HT1080 (cell line): ENCODE measurements at places on chromosomes 1 and 21. TPM values are rescaled to one million over a fixed set of nuclear protein-coding genes. Genes with fewer than 3 reads are reported as not detected.

DNA sequence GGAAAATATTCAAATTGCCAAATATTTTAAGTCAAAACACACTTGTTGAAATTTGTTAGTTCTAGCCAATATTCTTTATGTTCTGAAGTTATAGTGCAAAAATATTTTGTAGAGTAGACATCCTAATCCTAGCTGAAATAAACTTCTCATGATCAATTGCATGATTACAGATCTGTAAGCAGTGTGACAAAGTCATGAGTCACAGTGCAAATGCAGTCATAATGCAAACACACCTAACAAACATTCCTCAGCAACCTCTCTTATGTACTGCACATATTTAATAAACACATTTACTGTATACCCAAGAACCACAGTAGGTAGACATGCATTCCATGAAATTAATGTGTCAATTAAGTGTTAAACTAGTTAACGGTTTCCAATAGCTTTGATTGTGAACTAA, 1857.4 kb downstream of the NCAM2 start:
- DNase-seq, result peak; percentile 55

The SLFNL1 gene
- total RNA-seq, result 0.17 TPM in 1 of 2 replicates, not detected in the other

The C1orf226 gene
- 0.84 and 1.3 TPM in 2 replicates for total RNA-seq

The NR1I3 gene
- total RNA-seq, result not detected in 2 replicates

The LHX8 gene
- not detected in 2 replicates for total RNA-seq

DNA sequence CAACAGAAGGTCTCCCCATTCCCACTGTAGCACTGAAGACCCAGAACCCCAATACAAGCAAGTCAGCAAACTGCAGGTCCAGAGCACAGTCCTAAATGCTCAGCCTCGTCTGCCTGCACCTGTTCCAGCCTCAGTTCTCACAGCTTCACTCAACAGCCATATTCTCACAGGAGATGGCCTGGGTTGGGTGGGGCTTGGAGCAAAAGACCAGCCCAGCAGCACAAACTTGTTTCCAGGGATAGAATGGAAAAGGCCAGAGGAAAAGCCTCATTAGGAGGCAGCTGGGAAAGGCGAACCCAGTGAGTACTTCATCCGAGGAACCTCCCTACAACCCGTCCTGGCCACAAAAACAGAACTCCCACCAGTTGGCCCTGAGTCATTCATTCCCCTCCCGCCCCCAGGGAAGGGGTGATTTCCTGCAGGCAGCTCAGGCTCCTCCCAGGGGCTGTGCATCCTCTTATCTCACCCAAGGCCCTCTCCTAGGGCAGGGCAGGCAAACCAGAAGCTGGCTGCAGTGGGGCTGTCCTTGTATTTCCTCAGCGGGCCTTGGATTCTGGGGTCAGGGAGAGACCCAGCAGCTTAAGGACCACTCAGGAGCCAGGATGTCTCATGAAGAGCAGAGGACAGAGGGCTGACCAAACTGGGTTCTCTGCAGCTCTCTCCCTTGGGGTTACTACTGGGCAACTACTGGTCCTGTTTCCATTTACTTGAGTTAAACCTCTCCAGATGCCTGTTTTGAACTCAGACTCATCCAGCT, 7.4 kb upstream of the MPL start:
- peak; percentile 94 for DNase-seq

GRCh38 chr1:82538876-82539275, 738.1 kb downstream of the ADGRL2 start:
- DNase-seq, result peak; percentile 6

DNA sequence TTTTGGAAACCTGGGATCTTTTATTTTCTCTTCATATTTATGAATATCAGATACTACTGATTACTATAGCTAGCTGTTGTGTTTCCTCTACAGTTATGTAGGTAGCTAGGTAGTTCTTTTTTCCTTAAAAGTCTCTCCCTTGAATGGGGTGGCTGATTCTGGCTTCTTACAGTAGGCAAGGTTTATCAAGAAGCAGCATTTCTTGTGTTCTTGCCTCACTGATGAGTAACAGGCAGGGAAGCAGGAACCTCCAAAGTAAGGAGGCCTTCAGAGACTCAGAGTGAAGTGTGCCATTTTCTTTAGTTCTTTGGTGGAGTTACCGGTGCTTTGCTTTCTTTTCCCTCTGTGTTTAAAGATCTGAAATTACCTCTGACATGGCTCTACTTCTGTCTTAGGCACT, 56.0 kb downstream of the ZMYM4 start:
- no peak for DNase-seq

The CYYR1 gene
- total RNA-seq, result not detected in 2 replicates

DNA sequence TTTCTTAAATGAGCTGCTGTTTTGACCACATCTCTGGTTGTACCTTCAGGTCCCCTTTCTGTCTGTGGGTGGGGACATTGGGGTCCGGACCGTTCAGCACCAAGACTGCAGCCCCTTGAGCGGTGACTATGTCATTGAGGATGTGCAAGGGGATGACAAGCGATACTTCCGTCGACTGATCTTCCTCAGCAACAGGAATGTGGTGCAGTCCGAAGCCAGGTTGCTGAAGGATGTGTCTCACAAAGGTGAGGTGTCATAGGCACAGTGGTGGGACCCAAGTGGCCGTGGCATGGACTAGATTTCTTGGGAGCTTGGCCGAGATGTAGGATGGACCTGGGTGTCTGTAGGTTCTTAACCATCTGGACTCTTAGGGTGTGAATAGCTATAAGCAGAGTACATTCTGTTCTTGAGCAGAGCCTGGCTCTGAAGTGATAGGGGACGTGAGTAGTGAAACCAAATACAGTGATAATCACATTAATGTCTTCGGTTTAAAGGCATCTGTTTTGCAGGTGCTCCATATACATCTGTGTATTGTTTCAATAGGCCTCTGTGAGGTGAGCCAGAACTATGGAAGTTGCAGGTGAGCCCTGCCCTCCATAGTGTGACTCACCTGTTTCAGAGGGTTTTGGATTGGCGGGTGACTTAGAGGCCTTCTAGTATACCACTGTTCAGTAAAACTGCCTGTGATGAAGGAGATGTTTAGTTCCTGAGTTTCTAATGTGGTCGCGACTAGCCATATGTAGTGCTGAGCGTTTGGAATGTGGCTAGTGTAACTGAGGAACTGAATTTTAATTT, 6.4 kb downstream of the METTL13 start:
- no peak for DNase-seq

The SDE2 gene
- total RNA-seq, result 13.5 and 15.9 TPM in 2 replicates

- no peak for DNase-seq
These were observed 115.7 kb upstream of the ATP1A1 start for GRCh38 chr1:116257341-116257767.

The ARHGEF16 gene
- total RNA-seq, result 0.05 and 0.23 TPM in 2 replicates

DNA sequence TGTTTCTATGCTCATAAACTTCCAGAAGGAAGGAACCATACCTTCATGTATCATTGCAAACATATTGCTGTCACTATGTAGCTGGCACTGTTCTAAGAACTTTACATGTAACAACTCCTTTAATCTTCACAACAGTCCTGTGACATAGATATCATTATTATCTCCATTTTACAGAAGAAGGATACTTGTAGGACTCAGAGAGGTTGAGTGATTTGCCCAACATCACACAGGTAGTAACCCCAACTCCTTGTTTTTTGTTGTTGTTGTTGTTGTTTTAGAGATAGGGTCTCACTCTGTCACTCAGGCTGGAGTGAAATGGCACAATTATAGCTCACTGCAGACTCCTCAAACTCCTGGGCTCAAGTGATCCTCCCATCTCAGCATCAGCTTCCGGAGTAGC, 7.6 kb upstream of the TRIT1 start:
- no peak for DNase-seq

The ADAM30 gene
- total RNA-seq, result not detected in 2 replicates

- no peak for DNase-seq
These were observed 27.1 kb downstream of the PARK7 start for GRCh38 chr1:7988576-7988975.

DNA sequence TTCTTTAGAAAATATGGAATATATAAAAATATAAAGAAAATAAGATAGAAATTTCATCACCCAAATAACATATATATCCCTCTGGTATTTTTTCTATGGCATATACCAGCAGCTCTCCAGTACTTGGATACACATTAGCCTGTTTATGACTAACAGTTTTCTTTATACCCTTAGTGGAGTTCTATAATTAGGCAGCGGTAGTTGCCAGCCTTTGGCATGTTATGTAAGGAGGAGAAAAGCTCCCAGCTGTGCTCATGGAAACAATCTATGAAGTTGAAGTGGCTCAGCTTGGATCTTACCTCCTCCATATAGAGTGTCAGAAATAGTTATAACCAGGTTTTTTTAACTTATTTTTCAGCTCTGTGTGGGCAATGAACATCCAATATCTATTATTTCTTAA, 1636.8 kb downstream of the AMY1C start:
- no peak for DNase-seq

The CD52 gene
- not detected in 2 replicates for total RNA-seq

The CLDN17 gene
- not detected in 2 replicates for total RNA-seq

The PLA2G2A gene
- total RNA-seq, result not detected in 2 replicates

DNA sequence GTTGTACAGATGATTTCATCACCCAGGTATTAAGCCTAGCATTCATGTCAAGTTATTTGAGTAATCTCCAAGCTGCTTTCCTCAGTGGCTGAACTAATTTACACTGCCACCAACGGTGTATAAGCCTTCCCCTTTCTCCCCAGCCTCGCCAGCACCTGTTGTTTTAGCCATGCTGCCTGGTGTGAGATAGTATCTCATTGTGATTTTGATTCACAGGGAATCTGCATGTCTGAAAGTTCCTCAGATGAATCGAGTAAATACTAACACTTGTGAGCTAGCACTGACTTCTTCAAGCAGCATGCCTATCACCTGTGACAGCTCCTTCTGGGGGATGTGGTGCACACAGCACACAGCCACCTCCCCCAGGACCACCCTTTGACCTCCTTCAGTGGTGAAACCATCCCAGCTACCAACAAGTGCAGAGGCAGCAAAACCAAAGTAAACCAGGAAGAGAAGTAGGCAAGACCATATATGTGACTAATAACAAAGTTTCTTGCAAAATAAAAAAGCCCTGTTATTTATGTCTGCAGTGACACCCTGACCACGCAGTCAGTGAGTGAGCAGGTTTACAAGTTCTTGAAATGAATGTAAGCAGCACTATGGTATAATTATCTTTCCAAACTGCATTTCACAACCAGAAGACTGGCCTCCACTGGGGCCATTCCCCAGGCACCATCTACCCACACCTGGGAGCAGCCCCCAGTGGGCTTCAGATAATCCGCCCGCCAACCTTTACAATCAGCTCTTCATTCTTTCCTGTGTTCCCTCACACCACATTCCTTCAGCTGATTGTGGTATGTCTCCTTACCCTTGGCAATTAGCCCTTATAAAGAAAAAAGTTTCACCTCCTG, 173.8 kb downstream of the ETS2 start:
- no peak for DNase-seq

The LAMC1 gene
- 130 and 139 TPM in 2 replicates for total RNA-seq

- peak; percentile 13 for DNase-seq
These were observed 5.2 kb downstream of the GPR25 start for GRCh38 chr1:200877839-200878551.

The CAMK1G gene
- not detected in 2 replicates for total RNA-seq

DNA sequence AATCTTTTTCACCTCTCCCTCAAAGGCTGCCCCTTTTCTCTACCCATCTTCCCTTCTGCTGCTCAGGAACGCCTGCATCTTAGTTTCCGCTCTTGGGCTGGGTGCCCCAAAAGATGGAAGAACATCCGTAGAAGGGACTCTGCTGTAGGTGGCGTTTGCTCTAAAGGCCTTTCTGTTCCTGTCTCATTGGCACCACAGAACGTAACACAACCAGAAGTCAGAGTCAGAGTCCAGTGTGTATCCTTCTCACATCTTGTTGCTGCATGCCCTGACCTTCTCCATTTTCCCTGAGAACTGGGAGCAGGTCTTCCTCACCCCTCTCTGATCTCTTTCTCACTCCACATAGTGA, 103.3 kb downstream of the RNF220 start:
- DNase-seq, result no peak

DNA sequence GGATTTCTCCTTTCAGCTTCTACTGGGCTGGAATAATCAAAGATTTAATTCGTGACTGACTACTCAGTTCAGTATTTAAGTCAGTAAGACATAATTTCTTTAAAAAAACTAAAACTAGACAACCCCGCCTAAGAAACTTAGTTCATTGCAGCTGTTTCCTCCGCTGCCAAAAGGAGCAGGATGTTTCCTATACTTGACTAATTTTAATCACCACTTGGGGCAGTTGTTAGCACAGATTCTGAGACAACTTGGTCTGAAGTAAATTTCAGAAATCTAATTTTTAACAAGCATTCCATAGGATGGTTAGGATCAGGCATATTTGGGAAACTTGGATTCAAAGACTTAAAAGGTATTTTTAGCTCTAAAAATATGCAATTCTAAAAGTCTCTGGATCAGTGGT, 34.0 kb downstream of the EPRS1 start:
- DNase-seq, result no peak

DNA sequence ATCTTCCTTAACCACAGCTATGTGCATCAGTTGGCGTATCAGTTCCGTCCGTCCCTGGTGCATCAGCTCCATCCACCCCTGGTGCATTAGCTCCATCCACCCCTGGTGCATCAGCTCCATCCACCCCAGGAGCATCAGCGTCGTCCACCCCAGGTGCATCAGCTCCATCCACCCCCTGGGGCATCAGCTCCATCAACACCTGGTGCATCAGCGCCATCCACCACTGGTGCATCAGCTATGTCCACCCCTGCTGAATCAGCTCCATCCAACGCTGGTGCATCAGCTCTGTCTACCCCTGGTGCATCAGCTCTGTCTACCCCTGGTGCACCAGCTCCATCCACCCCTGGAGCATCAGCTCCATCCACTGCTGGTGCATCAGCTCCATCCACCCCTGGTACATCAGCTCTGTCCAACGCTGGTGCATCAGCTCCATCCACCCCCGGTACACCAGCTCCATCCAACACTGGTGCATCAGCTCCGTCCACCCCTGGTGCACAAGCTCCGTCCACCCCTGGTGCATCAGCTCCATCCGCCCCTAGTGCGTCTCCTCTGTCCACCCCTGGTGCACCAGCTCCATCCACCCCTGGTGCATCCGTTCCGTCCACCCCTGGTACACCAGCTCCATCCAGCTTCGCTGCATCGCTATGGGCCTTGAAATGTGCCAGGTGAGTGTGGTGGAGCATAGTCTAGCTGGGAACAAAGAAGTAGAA, 106.6 kb upstream of the ZBTB40 start:
- DNase-seq, result no peak

DNA sequence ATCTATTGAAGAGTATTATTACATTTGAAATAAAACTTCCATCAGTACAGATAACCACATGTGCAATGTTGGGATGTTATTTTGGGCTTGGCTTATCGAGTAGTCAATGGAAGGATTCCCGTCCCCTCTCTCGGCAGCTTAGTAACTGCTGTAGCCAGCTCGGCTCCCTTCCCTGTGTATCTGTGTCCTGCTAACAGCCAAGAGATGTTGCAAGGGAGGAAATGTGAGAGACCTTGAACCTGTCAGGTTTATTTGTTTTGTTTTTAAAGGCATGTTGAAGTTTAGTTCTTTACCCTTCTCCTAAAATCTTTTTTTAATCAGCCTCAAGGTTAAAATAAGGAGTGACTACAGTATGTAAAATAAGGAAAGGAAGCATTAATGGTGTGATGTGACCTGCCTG, 13.6 kb upstream of the TARS2 start:
- no peak for DNase-seq

The HTR6 gene
- not detected in 2 replicates for total RNA-seq

GRCh38 chr1:35364741-35365140, 96.2 kb downstream of the ZMYM4 start:
- DNase-seq, result no peak

GRCh38 chr1:119778886-119779560, 10.3 kb upstream of the HMGCS2 start:
- DNase-seq, result no peak
